Activated CD8-positive, alpha-beta memory T cell treated with anti-CD3 and anti-CD28 coated beads for 36 hours (primary cell): ENCODE measurements at places on chromosomes 5 and 9. TPM values are rescaled to one million over a fixed set of nuclear protein-coding genes. Genes with fewer than 3 reads are reported as not detected.

The FABP6 gene
- not detected for total RNA-seq

The TRIO gene
- 3.7 TPM for total RNA-seq

The KIAA1958 gene
- total RNA-seq: 8.2 TPM

The SYNPO gene
- not detected for total RNA-seq

The NEURL1B gene
- 0.04 TPM for total RNA-seq

The KIAA0825 gene
- total RNA-seq: 1.3 TPM

The FCN1 gene
- total RNA-seq: not detected

The PRDM9 gene
- not detected for total RNA-seq

The GALNT12 gene
- 6.9 TPM for total RNA-seq

The FAM163B gene
- not detected for total RNA-seq

The SPATA31D3 gene
- total RNA-seq: not detected

The HTR1A gene
- not detected for total RNA-seq

The LAMC3 gene
- 0.19 TPM for total RNA-seq

The ZNF608 gene
- total RNA-seq: not detected

The CARTPT gene
- not detected for total RNA-seq

The IPPK gene
- total RNA-seq: 14.8 TPM

The DCAF10 gene
- total RNA-seq: 13.2 TPM

The PCDHB14 gene
- total RNA-seq: not detected

The RASA1 gene
- 22.9 TPM for total RNA-seq

The FOXD4L5 gene
- 0.17 TPM for total RNA-seq

The SPATA6L gene
- 0.40 TPM for total RNA-seq

The ZNF169 gene
- 5.7 TPM for total RNA-seq

The OSMR gene
- not detected for total RNA-seq

The SIL1 gene
- total RNA-seq: 26.3 TPM

The PRR16 gene
- not detected for total RNA-seq

The FBP1 gene
- total RNA-seq: 0.13 TPM

The LIFR gene
- total RNA-seq: not detected

The HAPLN1 gene
- not detected for total RNA-seq

The RASGRF2 gene
- 15.5 TPM for total RNA-seq

The RGS7BP gene
- total RNA-seq: not detected
